Mesendoderm (in vitro differentiated cells): ENCODE measurements at places on chromosomes 1 and 21.
A peak's percentile ranks its signal among the peaks of the same experiment; 100 is the strongest.

GRCh38 chr1:63368131-63368530, 704 bp downstream of the ALG6 start:
- DNase-seq = no peak

DNA sequence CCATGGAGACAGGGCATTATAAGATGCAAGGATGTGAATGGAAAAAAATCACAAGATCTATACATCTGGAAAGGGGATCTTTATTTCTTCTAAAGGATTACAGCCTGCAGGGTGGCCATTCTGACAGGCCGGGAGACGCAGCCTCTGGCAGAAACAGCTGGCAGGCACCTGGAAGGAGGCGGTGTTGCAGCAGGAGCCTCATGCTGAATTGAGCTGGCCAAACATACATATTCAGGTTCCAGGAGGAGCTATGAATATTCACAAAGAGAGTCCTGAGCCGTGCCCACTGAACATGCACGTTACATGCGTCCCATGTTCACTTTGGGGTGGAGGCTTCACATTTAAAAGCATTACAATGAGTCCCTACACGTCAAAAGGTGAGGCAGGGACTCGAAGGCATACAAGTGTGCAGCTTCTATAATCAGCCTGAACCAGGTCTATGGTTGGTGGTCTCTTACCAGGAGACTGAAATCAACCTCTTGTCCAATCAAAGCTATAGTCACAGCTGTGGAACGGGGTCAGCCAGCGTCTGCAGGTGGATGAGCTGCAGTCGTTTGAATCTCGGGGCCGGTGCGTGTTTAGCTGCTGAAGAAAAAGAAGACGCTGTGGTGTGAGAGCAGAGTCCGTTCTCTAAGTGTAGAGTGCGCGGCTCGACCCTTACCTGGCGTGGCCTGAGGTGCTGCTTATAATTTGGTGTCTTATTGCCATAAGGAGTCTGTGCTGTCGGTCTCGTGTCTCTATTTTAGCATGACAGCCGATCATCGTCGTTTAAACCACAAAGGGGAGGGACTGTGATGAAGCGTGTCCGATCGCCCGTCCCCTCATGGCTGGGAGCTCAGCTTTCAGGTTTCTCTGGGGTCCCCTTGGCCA, 183.0 kb downstream of the ETS2 start:
- no peak for DNase-seq

DNA sequence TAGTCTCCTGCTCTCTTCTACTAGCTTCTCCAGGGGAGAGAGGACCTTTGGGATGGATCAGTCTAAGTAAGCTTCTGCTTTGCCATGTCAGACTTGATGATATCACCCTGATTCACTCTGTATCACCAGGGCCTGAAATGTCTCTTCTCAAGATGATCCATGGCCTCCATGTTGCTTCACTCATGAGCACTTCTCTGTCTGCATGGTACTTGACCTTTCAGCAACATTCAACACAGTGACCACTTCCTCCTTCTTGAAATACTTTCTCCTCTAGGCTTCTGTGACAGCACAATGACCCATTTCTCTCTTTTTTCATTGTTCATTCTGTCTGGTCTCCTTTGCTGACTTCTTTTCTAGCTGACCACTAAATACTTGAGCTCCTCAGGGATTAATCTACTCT, 35.3 kb upstream of the NGF start:
- DNase-seq = no peak

DNA sequence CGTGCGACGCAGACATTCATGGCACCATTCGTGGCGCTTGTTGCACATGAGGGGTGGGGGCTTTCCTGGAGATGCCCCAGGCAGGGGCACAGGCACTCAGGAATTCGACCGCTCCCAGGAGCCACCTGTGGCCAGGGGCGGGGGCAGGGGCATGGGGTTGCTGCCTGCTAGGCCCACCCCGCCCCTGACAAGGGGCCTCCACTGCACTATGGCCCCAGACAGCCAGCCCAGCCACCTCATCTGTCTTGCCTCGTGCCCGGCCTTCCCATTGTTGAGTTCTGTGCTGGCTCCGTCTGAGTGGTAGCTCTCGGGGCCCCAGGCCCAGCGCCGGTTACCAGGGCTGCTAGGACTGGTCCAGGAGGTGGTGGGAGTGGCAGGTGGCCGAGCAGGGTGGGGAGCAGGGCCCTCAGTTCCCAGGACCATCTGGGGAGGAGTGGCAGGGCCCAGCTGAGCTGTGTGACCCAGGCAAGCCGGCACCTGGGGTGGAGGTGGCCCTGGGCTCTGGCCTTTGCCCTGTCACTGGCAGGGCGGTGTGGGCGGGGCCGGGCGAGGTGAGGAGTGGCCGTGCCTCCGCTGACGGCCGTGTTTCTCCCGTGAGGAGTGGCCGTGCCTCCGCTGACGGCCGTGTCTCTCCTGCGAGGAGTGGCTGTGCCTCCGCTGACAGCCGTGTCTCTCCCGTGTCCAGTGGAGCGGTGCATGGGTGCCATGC, 1.9 kb downstream of the PLCH2 start:
- DNase-seq = no peak

DNA sequence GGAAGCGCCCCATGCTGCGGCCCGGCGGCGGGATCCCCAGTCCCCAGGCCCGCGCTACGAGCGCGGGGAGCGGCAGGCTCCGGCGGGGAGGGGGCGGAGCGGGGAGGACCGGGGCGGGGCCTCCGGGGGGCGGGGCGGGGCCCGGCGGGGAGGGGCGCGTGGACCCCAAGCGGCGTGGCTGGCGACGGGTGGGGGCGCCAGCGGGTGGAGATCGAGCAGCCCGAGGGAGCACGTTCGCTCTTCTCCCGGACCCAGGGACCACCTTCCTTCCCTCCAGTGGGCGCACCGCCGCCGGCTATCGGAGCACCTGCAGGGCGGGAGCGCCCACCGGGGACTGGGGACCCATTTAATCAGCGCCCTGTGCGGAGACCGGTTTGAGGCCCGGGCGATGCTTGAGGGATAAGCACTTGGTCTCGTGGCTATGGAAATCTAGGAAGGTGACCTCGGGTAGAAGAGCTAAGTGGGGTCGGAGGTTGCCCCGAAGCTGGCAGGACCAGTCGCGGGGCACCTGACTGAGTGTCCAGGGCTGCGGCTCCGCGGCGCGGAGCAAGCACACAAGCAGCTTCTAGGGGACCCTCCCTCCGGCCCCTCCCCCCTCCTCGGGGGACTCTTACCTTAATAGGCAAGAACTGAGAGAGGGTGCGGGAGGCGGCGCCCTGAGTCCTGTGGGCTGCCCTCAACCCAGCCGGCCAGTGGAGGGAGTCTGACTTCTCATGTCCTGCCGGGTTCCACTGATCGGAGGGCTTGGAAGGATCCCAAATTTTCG, at the start of gene TSPAN2:
Gene TSPAN2 (minus strand): TSS at position 84 of the 766 bp plus-strand sequence. CDS start 71 bp downstream, at position 13.
- peak; percentile 94 for DNase-seq

- no peak for DNase-seq
Observed at GRCh38 chr1:154735804-154736168, 127.8 kb upstream of the ADAR start.

DNA sequence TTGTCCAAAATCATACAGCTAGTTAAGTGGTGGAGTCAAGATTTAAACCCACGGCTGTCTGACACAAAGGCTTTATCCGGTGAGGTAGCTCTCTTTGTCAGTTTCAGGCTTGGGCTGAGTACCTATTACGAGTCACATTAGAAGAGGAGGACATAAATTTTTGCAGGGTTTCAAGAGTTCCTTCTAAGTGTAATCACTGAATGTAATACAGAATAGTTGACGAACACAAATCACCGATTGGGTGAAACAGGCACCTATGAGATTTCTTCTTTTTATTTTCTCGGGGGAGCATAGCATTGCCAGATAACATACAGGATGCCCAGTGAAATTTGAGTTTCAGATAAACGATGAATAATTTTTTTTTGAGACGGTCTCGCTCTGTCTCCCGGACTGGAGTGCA, 847 bp downstream of the PSMD4 start:
- peak; percentile 17 for DNase-seq

DNA sequence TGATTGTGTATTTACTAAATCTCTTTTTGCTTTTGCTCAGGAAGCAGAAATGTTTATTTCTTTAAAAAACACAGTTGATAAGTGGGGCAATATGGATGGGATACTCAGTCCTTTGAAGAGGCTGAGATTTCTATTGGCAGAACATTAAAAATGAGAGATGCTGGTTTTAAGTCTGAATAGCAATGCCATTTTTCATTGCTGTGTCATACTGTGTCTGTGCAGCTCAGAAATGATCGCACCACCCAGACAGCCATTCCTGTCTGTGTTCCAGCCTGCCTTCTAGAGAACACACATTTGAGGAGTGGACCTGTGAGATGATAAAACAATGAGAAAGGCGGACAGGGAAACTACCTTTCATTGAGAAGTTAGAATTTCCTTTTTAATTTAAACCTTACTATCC, 231.2 kb upstream of the USP24 start:
- DNase-seq = no peak

DNA sequence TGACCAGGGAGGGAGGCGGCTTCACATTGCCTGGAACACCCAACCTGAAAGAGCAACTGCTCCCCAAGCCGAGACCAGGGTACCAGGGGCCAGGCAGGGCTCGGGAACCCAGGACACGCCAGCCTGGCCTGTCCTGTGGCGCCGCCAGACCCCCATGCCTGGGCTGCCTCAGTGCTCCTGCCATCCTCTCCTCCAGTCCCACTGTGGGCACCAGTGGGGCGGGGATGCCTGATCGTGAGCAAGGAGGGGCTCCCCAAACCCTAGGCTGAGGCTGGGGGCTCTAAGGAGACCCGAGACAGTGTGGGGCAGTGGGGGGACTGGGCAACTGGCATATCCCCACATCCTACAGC, 45.1 kb downstream of the WNT9A start:
- DNase-seq = no peak

GRCh38 chr1:31700468-31701090, 3.2 kb downstream of the COL16A1 start:
- no peak for DNase-seq

GRCh38 chr21:46562964-46563607, 41.8 kb downstream of the S100B start:
- DNase-seq = no peak

DNA sequence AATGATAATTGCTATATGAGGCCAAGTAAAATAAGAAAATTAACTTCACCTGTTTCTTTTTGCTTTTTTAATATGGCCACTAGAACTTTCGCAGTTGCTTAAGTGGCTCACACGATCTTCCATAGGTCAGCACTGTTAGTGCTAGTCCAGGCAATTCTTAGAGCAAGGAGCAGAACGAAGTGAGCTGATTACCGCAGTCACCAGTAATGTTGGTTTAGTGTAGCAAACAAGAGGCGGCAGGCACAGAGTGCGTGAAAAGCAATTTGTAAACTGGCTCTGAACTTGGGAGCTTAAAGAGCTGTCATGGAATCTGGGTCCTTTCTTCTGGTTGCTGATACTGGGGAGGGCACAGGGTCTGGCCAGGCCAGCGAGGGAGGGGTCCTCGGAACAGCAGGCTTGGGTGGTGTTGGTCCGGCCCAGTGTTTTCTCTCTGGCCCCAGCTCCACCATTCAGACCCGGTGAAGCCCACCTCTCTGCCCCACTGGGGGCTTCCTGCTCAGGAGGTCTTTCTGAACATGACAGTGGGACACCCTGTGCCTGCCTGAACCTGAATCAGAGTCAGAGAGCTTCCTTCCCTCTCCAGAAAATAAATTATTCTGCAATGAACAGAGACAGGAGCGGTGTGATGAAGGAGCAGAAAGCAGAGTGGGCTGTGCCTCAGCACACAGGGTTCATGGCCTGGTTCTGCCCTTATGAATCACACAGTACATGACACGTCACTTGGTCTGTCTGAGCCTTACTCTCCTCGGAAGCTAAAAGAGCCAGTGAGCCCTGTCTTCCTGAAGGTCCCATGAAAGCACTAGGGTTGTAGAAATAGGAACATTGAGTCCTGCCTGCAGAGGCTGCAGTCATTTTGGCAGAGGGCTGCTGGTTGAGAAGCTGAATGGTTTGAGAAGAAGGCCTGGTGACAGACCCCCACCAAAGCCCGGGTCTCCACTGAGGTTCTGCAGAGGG, 11.9 kb downstream of the ETS2 start:
- no peak for DNase-seq

DNA sequence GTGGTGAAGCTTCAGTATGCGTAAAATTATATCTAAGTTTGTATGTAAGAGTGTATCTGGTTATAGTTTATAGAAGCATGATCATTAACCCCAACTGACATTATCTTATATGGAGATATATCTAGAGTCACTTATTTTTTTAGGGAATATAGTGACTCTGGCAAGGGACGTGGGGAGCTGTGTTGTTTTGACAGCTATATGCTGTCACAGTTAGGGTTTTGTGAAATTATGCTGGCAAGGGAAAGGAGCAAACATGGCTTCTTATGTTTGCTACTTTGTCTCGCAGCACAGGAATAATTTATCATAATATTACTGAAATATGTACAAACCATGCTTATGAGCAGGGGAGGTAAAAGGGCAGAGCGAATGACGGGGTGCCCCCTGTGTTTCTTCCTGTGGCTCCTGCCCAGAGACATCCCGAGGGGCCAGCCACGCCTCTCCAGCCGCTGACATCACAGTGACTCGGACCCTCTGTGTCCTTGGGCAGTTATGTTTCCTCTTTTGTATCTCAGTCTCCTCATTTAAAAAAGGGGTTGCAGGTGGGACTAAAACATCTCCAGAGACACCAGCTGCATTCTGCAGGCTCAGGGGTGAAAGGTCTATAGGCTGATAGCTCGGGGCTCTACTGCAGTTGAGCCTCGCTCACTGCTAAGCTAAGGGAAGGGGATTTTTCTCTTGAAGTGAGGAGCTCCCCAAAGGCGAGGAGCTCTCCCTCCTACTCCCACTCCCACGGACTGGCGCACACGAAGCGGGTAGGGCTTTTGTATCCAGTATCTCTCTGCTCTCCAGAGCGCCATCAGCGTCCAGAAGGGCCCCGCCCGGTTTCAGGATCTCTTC, 14.9 kb downstream of the A3GALT2 start:
- DNase-seq = no peak

GRCh38 chr1:212037900-212038299, 2.4 kb downstream of the DTL start:
- DNase-seq = no peak

- DNase-seq = no peak
Observed at GRCh38 chr21:31211836-31212235, 132.2 kb downstream of the TIAM1 start.
